ENCODE measurements at places on chromosomes 16 and 17.

DNA sequence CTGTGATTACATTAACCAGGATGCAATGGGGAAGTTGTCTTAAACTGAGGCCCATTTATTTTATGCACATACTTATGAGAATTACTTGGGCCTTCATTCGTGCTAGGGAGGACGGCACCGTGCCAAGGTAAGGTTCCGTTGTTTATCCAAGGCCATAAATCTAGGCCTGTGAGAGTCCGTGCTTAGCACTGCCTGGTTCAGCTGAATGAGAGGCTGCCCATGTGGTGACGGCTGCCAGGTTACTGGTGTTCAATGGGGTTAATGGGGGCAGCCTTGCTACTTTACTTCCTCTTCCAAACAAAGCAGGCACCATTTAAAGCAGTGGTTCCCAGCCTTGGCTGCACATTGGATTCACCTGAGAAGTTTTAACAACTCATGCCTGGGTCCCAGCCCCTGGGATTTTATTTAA lies 135.1 kb upstream of the NOL11 start:
- peaks cover 26% of the 10 kb centered on the region for H3K27me3 ChIP-seq
- DNase-seq = no peak
- no peak overlapping the region for H3K27ac ChIP-seq
- no peak overlapping the region for H3K4me3 ChIP-seq
- no peaks in the 10 kb centered on the region for H3K36me3 ChIP-seq
- H3K4me1 ChIP-seq = no peaks in the 10 kb centered on the region

DNA sequence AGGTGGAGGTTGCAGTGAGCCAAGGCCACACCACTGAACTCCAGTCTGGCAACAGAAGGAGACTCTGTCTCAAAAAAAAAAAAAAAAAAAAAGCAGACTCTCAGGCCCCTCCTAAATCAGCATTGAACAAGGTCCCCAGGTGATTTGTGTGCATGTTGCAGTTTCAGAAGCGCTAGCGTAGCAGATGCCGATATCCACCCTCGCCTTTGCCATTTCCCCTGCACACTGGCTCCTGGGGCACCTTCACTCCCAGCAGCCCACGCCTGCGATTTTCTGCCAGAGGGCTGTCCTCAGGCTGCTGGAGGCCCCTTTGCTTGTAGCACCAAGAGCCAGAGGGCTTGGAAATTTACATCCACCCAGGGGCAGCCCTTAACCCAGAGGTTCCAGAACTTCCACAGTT lies 95.6 kb downstream of the WSCD1 start:
- no peaks in the 10 kb centered on the region for H3K36me3 ChIP-seq
- H3K4me3 ChIP-seq = no peak overlapping the region
- no peak for DNase-seq
- no peaks in the 10 kb centered on the region for H3K4me1 ChIP-seq
- no peaks in the 10 kb centered on the region for H3K27me3 ChIP-seq

- no peak overlapping the region for H3K4me3 ChIP-seq
- H3K36me3 ChIP-seq = no peaks in the 10 kb centered on the region
- H3K27me3 ChIP-seq = peaks cover 50% of the 10 kb centered on the region
- H3K4me1 ChIP-seq = no peaks in the 10 kb centered on the region
Observed at GRCh38 chr16:57870753-57871454, 68.6 kb upstream of the KIFC3 start.

DNA sequence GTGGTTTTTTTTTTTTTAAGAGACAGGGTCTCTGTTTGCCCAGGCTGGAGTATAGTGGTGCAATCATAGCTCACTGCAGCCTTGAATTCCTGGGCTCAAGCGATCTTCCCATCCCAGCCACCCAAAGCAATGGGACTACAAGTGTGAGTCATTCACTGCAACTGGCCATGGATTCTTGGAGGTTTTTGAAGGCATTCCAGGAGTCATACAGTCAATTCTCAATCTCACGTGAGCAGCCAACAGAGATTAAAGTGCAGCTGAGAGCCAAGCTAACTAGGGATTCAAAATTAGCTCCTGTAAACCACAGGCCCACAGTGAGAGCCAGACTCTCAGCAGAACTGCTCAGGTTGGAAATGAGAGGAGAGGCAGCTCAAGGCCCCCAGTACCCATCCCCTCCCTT lies 30.2 kb downstream of the XPO6 start:
- H3K4me3 ChIP-seq = no peak overlapping the region
- H3K27me3 ChIP-seq = no peaks in the 10 kb centered on the region
- H3K4me1 ChIP-seq = peaks cover 42% of the 10 kb centered on the region
- H3K27ac ChIP-seq = no peak overlapping the region
- H3K36me3 ChIP-seq = peaks cover 64% of the 10 kb centered on the region
- DNase-seq = no peak

GRCh38 chr17:16352667-16353316 lies 477 bp downstream of the CENPV start:
- no peaks in the 10 kb centered on the region for H3K27me3 ChIP-seq

- no peaks in the 10 kb centered on the region for H3K27me3 ChIP-seq
- no peak overlapping the region for H3K27ac ChIP-seq
- peaks cover 93% of the 10 kb centered on the region for H3K36me3 ChIP-seq
- H3K4me3 ChIP-seq = no peak overlapping the region
Observed at GRCh38 chr16:50306287-50306686, 39.9 kb downstream of the ADCY7 start.

- H3K27ac ChIP-seq = no peak overlapping the region
- peaks cover 3% of the 10 kb centered on the region for H3K36me3 ChIP-seq
- H3K4me3 ChIP-seq = no peak overlapping the region
Observed at GRCh38 chr16:14325502-14326401, 254.6 kb downstream of the MRTFB start.

- no peak overlapping the region for H3K27ac ChIP-seq
- H3K27me3 ChIP-seq = peaks cover 53% of the 10 kb centered on the region
Observed at GRCh38 chr16:854808-855410, 54.4 kb upstream of the GNG13 start.

- peaks cover 50% of the 10 kb centered on the region for H3K4me1 ChIP-seq
- peak overlapping the region; percentile 85 for H3K4me3 ChIP-seq
- H3K27me3 ChIP-seq = no peaks in the 10 kb centered on the region
- DNase-seq = no peak
- peak overlapping the region; percentile 92 for H3K27ac ChIP-seq
Observed at GRCh38 chr16:20901436-20902112, 1.0 kb downstream of the LYRM1 start.

- no peaks in the 10 kb centered on the region for H3K36me3 ChIP-seq
- H3K27me3 ChIP-seq = no peaks in the 10 kb centered on the region
- H3K4me3 ChIP-seq = no peak overlapping the region
Observed at GRCh38 chr17:77839698-77840512, 118.6 kb upstream of the TNRC6C start.

GRCh38 chr17:22469941-22470340 lies 777.6 kb downstream of the KCNJ18 start:
- DNase-seq = no peak
- H3K4me1 ChIP-seq = no peaks in the 10 kb centered on the region
- no peaks in the 10 kb centered on the region for H3K27me3 ChIP-seq
- no peak overlapping the region for H3K27ac ChIP-seq
- H3K4me3 ChIP-seq = no peak overlapping the region

DNA sequence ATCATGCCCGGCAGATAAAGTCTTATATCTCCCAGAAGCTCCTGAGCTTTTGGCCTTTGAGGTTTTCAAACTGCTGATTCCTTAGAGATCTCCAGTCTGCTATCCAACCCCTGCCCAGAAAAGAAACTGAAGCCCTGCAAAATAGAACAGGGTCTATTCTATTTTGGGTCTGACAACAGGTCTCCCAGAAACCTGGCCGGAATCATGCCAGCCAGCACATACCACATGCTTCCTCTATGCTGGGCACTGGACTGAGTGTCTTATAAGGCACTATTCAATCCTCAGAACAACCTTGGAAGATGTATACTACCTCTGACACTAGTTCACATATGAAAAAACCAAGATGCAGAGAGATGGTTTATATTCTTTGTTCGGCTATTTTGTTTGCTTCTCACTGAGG lies 21.3 kb upstream of the GFOD2 start:
- DNase-seq = no peak
- H3K4me3 ChIP-seq = no peak overlapping the region
- peaks cover 48% of the 10 kb centered on the region for H3K36me3 ChIP-seq
- H3K27me3 ChIP-seq = no peaks in the 10 kb centered on the region
- H3K27ac ChIP-seq = peak overlapping the region; percentile 52

DNA sequence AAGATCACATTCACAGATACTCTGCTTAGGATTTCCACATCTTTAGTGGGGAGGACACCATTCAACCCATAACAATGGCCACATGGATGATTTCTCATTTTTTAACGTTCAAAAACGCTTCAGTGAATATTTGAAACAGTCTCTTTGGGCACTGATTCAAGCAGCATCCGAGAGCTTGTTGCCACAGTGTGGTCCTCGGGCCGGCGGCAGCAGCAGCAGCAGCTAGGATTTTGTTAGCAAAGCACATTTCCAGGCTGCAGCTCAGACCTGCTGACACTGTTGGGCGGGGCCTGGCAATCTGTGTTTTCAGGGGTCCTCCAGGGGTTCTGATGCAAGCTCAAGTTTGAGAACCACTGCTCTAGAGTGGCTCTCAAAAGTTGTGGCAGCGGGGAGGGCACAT lies 27.9 kb upstream of the CMIP start:
- H3K27me3 ChIP-seq = peaks cover 30% of the 10 kb centered on the region
- H3K4me1 ChIP-seq = no peaks in the 10 kb centered on the region
- no peaks in the 10 kb centered on the region for H3K36me3 ChIP-seq
- no peak for DNase-seq
- H3K27ac ChIP-seq = no peak overlapping the region
- H3K4me3 ChIP-seq = no peak overlapping the region

GRCh38 chr16:53159781-53160436 lies 105.1 kb downstream of the CHD9 start:
- H3K36me3 ChIP-seq = peaks cover 36% of the 10 kb centered on the region
- H3K27me3 ChIP-seq = no peaks in the 10 kb centered on the region
- H3K4me1 ChIP-seq = no peaks in the 10 kb centered on the region
- H3K4me3 ChIP-seq = no peak overlapping the region
- no peak overlapping the region for H3K27ac ChIP-seq
- peak; percentile 45 for DNase-seq

DNA sequence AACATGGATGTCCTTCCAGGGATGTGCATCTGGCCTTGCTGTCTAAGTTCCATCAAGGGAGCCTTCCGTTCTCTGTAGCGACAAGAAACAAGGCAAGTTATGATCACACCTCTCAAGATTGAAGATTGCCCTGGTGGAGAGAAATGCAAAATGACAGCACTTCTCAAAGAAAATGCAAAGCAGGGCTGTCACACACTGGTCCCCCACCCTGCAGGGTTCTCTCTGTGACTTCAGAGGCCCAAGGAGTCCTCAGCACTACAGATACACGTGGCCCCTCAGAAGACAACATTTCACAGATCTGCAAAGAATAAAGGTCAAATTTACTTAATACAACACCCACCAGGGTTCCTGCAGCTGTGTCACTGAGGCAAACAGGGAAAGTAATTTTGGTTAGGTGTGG lies 60.7 kb upstream of the TEX2 start:
- H3K4me1 ChIP-seq = peaks cover 15% of the 10 kb centered on the region
- H3K36me3 ChIP-seq = no peaks in the 10 kb centered on the region
- no peak overlapping the region for H3K27ac ChIP-seq

GRCh38 chr17:82107341-82107860 lies 9.4 kb upstream of the FASN start:
- no peak overlapping the region for H3K27ac ChIP-seq
- peaks cover 17% of the 10 kb centered on the region for H3K4me1 ChIP-seq

- H3K36me3 ChIP-seq = no peaks in the 10 kb centered on the region
- peak; percentile 50 for DNase-seq
- H3K27me3 ChIP-seq = peaks cover 35% of the 10 kb centered on the region
- no peaks in the 10 kb centered on the region for H3K4me1 ChIP-seq
- no peak overlapping the region for H3K4me3 ChIP-seq
Observed at GRCh38 chr16:11640987-11641817, 27.1 kb upstream of the SNN start.

DNA sequence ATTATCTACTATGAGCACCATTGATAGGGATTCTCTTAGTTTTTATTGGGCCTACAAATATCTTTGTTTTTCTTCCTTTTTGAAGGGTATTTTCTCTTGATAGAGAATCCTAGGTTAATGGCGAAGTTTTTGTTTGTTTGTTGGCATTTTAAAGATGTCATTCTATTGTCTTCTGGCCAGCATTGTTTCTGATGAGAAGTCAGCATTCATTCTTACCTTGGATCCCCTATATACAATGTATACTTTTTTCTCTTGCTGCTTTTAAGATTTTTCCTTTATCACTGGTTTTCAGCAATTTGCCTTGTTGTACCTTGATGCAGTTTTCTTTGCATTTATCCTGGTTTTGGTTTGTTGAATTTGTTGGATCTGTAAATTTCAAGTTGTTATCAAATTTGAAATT lies 130.1 kb downstream of the TOX3 start:
- no peak overlapping the region for H3K4me3 ChIP-seq
- no peaks in the 10 kb centered on the region for H3K36me3 ChIP-seq
- H3K27ac ChIP-seq = no peak overlapping the region
- H3K27me3 ChIP-seq = no peaks in the 10 kb centered on the region
- DNase-seq = no peak

GRCh38 chr16:70747703-70748631 lies 53.0 kb downstream of the VAC14 start:
- no peak for DNase-seq
- no peaks in the 10 kb centered on the region for H3K27me3 ChIP-seq
- peaks cover 53% of the 10 kb centered on the region for H3K4me1 ChIP-seq
- H3K36me3 ChIP-seq = peaks cover 33% of the 10 kb centered on the region

DNA sequence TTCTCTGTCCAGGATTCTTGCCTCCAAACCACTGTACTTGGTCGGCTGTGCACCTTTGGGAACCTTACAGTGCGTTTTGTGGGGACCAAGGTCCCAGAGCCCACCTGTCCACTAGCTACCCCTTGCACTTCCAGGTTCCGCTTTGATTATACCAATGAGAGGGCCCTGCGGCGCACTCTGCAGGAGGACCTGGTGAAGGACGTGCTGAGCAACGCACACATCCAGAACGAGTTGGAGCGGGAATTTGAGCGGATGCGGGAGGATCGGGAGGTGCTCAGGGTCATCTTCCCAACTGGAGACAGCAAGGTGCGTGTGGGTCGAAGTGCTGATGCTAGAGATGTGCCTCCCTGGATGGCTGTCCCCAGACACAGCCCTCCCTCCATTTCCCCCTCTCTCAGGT lies 18.8 kb downstream of the POLR2A start:
- no peaks in the 10 kb centered on the region for H3K4me1 ChIP-seq
- H3K36me3 ChIP-seq = peaks cover 87% of the 10 kb centered on the region
- H3K27me3 ChIP-seq = no peaks in the 10 kb centered on the region
- no peak for DNase-seq
- H3K27ac ChIP-seq = no peak overlapping the region
- H3K4me3 ChIP-seq = no peak overlapping the region

DNA sequence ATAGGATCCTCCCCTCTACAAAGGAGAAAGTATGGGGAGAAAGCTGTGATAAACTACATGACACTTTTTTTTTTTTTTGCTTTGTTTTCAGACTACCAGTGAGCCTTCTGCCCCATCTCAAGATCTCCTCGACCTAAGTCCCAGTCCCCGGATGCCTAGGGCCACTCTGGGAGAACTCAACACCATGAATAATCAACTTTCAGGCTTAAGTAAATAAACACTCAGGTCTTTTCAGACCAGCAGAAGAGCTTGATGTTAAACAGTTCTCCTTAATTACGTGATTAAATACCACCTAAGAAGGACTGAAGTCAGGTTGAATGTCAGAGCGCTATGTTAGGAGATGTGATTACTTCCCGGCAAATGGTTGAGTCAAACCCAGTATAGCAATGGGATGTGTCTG lies 31.4 kb downstream of the COX11 start:
- H3K27ac ChIP-seq = no peak overlapping the region
- H3K27me3 ChIP-seq = no peaks in the 10 kb centered on the region
- no peak overlapping the region for H3K4me3 ChIP-seq
- peaks cover 41% of the 10 kb centered on the region for H3K36me3 ChIP-seq

Measured in K562 (cell line).